Brain microvascular endothelial cell (primary cell): ENCODE measurements at places on chromosomes 7 and 10.

DNA sequence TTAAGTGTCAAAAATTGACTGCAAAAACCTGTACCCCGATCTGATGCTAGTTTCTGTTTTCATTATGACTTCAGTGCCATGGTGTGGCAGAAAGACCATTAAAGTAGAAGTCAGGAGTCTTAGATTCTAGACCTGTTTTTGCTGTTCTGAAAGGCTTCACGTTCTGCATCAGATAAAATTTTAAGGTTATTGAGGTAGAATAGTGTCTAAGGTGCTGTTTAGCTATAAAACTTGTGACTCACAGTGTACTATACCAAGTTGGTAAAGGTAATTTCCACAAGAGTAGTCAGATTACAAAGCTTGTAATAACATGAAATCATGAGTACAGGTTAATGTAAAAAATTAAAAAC is 38.6 kb downstream of the ZNRF2 start:
- no peak for DNase-seq

DNA sequence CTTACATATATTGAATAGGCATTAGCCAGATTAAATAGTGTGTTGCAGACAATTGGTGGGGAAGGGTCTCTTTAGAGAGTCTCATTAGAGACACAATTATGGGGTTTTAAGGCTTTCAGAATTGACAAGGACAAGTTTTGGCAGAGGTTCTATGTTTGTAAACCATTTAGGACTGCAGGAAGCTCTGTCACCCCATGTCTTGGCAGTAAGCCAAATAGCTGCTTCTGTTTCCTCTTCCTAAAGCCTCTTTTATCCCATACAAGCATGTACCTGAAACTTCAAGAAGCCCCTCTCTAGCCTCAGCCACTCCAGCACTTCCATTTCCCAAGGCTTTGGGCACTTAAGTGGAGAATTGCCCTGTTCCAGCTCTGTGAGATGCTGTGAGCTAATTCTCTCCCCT is 21.8 kb upstream of the LRRC4 start:
- DNase-seq, result no peak

GRCh38 chr7:7138897-7139296 is 43.4 kb upstream of the C1GALT1 start:
- no peak for DNase-seq

DNA sequence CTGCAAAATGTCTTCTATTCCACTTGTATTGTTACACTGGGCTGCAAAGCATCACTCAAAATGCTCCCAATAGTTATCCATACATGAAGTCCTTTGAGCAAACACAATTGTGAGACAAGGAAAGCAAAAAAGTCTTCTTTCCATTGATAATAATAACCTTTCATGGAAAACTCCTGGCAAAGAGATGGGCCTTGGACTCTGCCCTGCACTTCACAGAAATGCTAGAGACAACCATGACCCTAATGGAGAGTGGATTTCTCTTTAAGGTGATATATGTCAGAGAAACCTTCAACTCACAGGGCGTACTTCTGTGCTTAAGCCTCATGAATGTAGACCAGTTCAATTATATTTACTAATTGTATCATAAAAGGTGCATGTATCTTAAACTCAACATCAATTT is 19.4 kb downstream of the SLC26A3 start:
- DNase-seq, result no peak

DNA sequence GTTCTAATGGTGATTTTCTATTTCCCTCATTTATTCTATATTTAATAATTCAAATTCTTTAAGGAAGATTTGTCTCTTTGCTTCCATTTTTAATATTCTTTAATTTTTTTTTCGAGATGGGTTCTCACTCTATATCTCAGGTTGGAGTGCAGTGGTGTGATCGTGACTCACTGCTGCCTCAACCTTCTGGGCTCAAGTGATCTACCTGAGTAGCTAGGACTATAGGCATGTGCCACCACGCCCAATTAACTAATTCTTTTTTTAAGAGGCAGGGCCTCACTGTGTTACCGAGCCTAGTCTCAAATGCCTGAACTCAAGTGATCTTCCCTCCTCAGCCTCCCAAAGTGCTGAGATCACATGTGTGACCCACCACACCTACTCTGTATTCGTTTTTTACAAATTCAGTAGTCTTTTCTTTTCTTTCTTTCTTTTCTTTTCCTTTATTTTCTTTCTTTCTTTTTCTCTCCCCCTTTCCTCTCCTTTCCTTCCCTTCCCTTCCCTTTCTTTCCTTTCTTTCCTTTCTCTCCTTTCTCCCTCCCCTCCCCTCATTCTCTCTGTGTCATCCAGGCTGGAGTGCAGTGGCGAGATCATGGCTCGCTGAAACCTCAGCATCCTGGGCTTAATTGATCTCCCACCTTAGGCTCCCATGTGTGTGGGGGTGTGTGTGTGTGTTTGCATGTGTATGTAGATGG is 323.1 kb downstream of the ADK start:
- no peak for DNase-seq

DNA sequence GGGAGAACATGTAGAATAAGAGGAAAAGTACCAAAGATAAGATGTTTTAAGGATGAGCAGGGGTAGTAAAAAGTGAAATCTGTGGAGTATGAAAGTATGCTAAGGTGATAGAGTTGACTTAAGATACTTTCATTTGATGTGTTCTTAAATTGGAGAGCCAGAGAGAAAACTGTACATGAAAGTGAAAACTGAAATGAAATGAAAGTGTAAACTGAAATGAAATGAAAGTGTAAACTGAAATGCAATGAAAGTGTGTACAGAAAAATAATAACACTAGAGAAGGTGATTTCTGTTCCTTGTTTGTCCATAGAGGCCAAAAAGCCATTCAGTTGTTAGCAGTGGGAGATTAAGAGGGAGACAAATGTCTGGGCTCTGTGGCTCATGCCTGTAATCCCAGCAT is 17.5 kb downstream of the AHR start:
- no peak for DNase-seq

DNA sequence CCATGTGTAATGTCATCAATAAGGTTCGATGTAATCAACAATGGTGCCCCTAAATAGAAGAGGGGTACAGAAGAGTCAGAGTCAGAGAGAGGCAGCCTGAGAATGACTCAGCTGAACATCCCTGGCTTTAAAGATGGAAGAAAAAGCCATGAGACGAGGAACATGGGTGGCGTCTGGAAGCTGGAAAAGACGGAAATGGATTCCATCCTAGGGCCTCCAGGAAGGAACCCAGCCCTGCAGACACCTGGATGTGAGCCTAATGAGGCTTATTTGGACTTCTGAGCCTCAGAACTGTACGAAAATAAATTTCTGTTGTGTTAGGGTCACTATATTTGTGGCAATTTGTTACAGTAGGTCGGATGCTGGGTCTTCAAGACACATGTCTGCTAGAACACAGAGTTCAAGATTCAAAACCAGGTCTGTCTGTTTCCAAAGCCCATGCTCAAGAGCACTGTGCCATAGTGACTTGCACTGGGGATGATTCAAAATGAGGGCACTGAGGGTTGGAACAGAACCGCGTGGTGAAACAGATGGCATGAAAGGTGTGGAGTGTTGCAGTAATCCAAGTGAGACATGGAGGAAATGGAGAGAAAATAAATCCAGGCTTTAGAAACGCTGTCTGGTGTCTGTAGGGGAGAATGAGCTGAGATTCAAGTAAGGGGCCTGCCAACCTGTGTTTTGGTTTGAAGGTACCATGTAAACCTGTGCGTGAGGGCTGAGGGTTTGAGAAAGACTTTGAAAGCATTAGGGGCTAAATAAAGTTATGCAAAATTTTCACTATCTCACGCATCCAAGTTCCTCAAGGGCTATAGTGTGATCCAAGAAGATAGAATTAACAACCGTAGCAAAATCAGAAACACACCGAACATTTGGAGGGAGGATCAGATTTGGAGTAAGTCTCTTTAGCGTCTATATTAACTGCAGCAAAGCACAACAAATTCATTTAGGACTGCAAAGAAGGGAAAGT is 849.1 kb upstream of the AUTS2 start:
- no peak for DNase-seq

GRCh38 chr7:2905027-2905426 is 60.9 kb upstream of the GNA12 start:
- DNase-seq, result no peak

DNA sequence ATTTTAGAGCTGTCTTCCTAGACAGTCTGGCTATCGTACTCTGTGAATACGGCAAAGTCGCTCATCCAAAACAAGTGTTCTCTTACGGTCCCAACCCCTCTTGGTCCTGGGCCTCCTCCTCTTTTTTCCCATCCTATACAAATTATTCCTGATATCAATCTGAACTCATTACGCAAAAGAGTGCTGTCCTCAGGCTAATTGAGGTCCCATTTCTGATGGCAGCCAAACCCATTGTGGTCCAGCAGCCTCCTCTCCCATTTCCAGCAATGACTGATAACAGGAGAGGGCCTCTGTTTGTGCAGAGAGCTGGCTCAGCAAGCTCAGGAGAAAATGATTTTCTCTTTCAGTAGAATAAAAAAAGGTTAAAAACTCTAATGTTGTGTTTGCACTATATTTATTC is 203.4 kb upstream of the GHITM start:
- no peak for DNase-seq

GRCh38 chr7:45590679-45591057 is 16.5 kb downstream of the ADCY1 start:
- DNase-seq, result no peak

GRCh38 chr7:105387508-105388355 is 989 bp downstream of the SRPK2 start:
- peak; percentile 40 for DNase-seq

DNA sequence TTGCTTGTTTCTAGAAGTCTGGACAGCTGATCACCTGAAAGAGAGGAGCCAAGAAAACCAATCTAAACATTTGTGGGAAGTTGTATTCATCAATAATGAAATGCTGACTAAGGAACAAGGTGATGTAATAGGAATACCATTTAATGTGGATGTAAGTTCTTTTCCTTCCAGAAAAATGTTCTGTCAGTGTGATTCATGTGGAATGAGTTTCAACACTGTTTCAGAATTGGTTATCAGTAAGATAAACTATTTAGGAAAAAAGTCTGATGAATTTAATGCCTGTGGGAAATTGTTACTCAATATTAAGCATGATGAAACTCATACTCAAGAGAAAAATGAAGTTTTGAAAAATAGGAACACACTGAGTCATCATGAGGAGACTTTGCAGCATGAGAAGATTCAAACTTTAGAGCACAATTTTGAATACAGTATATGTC is 39.8 kb upstream of the ZNF37A start:
- peak; percentile 21 for DNase-seq

DNA sequence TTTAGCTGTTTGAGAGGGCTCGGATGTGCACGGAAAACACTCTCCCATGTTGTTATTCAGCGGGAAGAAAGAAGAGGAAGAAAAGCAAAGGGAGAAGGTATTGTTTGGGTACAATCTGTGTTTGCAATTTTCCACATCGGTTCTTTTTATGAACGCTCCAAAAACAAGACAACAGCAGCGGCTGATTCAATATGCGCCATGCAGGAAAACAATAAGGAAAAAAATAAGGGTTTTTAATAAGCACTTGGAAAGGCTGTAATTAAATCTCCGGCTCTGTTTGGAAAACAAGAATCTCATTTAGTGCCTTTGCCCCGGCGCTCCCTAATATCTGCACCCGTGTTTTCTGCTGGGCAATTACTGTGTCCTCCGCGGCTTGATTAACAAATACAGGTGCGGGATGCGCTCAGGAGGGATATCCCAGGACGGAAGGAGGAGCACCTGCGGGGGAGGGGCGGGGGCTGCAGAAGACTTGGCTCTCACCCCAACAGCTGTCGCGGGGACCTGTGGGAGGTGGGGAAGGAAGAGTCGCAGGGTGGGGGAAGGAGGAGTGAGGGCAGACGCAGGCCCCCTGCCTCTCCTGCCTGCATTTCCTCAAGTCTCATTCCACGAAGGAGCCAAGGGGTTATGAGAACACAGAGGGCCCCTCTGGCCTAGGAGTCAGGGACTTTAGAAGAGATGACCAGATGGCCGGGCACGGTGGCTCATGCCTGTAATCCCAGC is 181.5 kb upstream of the PODXL start:
- no peak for DNase-seq

- peak; percentile 60 for DNase-seq
Observed at GRCh38 chr7:94064541-94065191, 60.5 kb upstream of the BET1 start.

- no peak for DNase-seq
Observed at GRCh38 chr7:136709876-136710275, 158.6 kb upstream of the CHRM2 start.

- no peak for DNase-seq
Observed at GRCh38 chr7:3695602-3696001, 394.6 kb downstream of the SDK1 start.

GRCh38 chr10:106537866-106538265 is 626.6 kb downstream of the SORCS1 start:
- DNase-seq, result no peak

- peak; percentile 92 for DNase-seq
Observed at GRCh38 chr10:110221721-110222261, 14.4 kb downstream of the MXI1 start.

DNA sequence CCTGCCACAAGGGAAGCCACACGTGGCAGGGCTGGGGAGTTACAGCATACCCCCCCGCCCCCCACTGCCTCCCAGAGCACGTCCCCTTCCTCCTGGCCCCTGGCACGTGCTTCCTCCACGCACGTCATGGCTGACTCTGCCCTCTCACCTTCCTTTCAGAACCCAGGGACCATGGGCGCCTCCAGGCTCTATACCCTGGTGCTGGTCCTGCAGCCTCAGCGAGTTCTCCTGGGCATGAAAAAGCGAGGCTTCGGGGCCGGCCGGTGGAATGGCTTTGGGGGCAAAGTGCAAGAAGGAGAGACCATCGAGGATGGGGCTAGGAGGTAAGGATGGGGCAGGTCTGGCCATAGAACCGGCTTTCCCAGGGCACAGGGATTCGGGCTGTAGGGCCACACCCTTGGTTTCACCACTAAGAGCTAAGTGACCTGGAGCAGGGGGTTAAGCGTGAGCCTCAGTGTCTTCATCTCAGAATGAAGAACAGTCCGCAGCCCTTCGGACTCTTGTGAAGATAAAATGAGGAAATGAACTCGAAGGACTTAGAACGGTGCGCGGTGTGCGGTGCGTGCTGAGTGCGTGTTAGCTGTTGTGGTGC is 2.5 kb downstream of the NUDT1 start:
- DNase-seq, result no peak

- peak; percentile 20 for DNase-seq
Observed at GRCh38 chr10:26881600-26882331, 21.0 kb upstream of the ABI1 start.

- DNase-seq, result no peak
Observed at GRCh38 chr10:114571316-114571999, 86.6 kb downstream of the ABLIM1 start.

DNA sequence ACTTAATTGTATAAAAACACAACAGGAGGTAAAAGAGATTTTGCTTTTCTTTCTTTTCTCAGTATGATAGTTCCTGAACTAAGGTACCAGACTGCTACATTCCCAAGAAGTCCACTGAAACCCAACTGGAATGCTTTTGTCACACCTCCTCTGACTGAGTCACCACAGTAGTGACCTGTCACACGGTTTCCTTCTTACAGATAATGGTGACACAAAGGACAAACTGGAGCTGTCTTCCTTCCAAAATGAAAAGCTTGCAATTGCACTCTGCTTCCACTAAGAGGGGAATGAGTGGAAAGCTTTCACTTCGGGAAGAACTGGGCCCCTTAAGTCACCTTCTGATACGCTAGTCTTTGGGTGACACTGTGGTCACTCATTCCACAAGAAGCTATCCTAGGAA is 122.2 kb downstream of the KMT2E start:
- DNase-seq, result no peak
